ENCODE measurements at places on chromosomes 1 and 21. TPM values are rescaled to one million over a fixed set of nuclear protein-coding genes. Genes with fewer than 3 reads are reported as not detected.
A peak's percentile ranks its signal among the peaks of the same experiment; 100 is the strongest.

- DNase-seq = no peak
Measured at GRCh38 chr1:117363571-117364048, 3.6 kb upstream of the MAN1A2 start.

DNA sequence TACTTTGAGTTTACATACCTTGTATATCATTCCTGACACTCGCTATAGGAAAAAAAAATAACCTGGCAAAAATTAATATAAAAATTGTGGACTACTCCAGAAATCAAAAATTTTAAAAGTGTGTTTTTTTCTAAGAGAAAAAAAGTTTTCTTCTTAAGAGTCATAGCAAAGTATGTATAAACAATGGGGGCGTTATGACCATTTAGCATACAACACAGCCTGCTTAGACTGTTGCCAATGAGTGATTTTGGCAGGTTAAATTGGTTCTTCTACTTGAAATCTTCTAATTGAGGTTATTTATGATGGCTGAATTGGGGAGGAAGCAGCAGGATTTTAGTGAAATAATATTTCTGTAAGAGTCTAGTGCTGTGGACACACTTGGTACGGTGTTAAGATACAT is 130.5 kb upstream of the USH2A start:
- no peak for DNase-seq

DNA sequence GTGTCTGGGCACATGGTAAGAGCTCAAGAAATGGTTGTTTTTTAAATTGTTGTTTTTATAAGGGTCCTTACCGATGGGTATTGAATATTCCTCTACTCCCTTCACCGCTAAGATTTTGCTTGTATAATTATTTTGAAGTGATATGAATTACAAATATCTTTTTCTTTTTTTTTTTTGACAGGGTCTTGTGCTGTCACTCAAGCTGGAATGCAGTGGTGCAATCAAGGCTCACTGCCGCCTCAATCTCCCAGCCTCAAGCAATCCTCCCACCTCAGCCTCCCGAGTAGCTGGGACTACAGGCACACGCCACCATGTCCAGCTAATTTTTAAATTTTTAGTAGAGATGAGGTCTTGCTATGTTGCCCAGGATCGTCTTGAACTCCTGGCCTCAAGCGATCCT is 27.1 kb upstream of the RAB3GAP2 start:
- DNase-seq = no peak

GRCh38 chr1:55402671-55403464 is 187.7 kb upstream of the USP24 start:
- peak; percentile 82 for DNase-seq

GRCh38 chr1:41456847-41457540 is 27.5 kb downstream of the EDN2 start:
- DNase-seq = no peak

DNA sequence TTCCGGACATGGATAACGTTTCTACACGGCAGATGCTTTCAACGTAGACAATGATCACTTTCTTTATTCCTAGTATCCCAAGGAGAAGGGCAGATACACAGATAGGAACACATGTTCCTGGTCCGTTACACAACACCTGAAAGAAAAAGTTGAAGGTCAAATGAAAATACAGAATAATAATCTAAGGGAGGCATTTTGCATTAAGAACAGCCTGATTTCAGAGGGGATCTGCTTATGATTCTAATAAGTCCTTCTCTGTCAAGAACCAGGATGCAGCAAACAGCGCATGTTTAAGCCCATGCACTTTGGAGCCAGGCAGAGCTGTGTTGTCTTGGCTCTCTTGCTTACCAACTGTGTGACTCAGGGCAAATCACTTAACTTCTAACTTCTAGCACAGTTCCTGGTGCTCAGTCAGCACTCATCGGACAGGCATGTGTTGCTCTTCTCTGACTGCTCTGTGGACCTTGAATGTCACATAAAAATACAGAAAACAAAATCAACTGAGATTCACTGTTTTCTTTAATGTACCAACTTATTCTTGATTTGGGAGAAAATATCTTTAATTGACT is 56.3 kb upstream of the CNN3 start:
- DNase-seq = no peak

The FLVCR1 gene
- 3.3 TPM for total RNA-seq

- DNase-seq = no peak
Measured at GRCh38 chr1:43531906-43532584, 1.4 kb downstream of the PTPRF start.

- DNase-seq = no peak
Measured at GRCh38 chr1:167665469-167665868, 35.4 kb downstream of the RCSD1 start.

- DNase-seq = no peak
Measured at GRCh38 chr1:202235856-202236837, 42.5 kb downstream of the LGR6 start.

- DNase-seq = no peak
Measured at GRCh38 chr1:175630076-175630475, 113.3 kb downstream of the TNR start.

The TSPEAR gene
- total RNA-seq = not detected

The S100A2 gene
- not detected for total RNA-seq

- DNase-seq = no peak
Measured at GRCh38 chr1:112508278-112509004, at the start of gene WNT2B. Gene WNT2B (plus strand): TSS chr1:112508965. CDS start chr1:112509263, 298 bp downstream.

DNA sequence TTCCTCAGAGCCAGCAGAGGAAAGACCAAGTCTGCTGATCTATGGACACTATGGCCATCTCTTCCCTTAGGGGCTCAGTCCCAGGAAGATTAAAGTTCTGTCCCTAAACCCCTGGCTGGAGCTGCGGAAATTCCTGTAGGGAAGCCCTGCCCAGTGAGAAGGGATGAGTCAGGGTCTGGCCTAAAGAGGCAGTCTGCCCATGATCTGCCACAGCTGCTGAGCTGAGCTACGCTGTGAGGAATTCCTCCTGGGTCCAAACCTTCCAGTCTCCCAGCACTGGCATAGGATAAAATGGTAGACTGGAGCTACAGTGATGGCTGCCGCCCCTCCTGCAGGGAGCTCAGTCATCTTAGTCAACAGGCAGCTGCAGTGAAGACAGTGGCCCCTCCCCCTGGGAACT is 213.7 kb downstream of the BRINP2 start:
- DNase-seq = no peak

DNA sequence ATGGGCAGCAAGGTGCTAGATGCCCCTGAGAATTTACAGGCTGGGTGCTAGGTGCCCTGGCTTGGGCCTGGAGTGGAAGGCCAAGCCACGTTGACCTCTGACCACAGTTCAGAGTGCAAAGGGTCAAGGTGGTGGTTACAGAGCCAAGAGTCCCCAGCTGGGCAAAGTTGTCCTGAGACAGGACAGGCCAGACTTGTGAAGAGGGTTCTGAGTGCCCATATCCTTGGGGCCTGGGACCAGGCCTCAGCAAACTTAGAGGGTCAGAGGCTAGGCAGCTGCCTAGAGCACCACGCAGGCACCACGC is 18.9 kb upstream of the SELENON start:
- no peak for DNase-seq

The KCNK1 gene
- 2.8 TPM for total RNA-seq

The PALMD gene
- total RNA-seq = 15.4 TPM

DNA sequence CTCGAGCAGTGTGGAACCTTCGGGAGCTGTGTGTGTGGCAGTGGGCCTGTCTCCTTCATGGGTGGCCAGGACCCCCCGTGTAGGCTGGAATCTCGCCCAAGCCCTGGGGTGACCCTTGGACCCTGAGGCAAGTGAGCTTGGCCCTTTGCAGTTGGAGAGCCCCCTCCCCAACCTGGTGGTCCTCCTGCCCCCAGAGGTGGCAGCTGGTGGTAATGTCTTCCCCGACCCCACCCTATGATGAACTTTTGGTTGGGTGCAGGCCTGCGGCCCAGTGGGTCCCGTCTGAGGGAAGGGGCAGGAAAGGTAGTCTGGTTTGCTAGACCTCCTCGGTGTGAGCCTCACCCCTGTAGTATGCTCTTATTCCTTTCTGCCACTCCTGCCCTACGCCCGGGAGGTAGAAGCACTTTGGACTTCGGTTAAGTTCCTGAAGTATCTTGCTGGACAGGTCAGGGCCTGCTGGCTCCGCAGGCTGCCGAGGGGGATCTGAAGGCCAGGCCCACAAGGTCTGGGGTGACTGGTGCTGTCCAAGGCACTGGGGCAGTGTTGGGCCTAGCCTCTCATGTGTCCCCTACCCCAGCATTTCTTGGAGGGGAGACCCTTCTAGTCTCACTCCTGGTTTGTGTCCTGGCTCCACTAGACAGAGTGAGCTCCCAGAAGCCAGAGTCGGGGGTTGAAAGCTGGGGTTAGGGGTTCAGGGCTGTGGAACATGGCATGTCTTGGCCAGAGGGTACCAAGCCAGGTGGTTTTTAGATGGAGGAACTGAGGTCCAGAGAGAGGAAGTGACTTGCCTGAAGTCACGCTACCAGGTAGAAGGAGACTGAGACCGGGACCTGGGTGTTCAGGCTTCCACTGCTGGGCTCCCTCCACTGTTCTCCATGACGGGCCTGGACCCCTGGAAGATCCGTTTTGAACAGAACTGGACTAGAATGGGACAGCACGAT is 1.8 kb downstream of the ZNF362 start:
- no peak for DNase-seq

The PLPPR4 gene
- 0.83 TPM for total RNA-seq

DNA sequence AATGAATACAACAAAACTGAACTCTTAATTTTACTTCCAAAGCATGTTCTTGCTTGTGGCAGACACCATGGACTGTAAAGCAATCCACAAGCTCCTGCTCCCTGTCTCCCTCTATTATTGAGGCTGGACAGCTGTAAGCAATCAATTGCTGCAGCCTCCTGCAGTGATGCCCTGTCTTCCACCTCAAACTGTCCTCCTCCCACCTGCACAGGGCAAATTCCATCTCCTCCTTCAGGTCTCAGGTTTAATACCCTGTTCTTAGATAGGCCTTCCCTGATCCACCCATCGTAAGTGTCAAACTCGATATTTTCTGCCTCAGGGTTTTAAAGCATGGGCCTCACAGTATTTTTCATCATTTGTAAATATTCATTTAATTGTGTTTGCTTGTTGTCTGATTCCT is 81.8 kb downstream of the LYST start:
- DNase-seq = no peak

The RGS8 gene
- total RNA-seq = not detected

- no peak for DNase-seq
Measured at GRCh38 chr21:16797540-16797939, 715.3 kb upstream of the CXADR start.

- DNase-seq = no peak
Measured at GRCh38 chr1:98702976-98703375, 41.5 kb downstream of the SNX7 start.

DNA sequence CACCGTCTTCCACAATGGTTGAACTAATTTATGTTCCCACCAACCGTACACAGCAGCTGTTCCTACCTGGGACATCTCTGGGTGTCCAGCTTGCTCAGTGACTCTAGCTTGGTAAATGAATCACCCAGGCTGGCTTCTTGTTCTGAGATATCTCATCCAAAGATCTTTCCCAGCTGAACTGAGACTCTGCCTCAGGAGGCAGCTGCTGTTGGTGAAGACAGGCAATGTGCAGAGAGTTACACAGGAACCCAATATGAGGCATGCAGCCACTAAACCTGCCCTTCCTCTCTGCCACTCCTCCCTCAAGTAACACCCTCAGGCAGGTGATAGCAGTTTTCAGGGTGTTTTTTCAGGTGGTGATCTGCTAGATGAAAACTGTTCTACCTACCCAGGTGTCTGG is 14.0 kb upstream of the FOXO6 start:
- DNase-seq = no peak

The DENND1B gene
- 7.0 TPM for total RNA-seq

GRCh38 chr1:198677027-198677426 is 38.2 kb downstream of the PTPRC start:
- DNase-seq = no peak

DNA sequence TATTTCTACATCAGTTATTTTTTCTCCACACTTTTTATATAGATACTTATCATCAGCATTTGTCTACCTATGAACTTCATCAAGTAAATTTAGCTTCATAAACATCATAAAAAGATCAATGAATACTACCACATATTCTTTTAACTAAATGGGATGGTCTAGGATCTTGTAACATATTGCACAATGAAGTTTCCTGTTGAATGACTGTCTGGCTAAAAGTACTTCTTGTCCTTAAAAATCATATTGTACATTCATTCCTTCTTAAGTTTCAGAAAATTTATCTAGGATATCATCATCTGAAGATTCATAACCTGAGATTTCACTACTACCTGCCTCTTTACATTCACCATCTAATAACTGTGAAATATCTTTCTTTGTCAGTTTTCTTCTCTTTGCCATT is 69.0 kb downstream of the MAGI3 start:
- DNase-seq = no peak

The JTB gene
- 230 TPM for total RNA-seq

DNA sequence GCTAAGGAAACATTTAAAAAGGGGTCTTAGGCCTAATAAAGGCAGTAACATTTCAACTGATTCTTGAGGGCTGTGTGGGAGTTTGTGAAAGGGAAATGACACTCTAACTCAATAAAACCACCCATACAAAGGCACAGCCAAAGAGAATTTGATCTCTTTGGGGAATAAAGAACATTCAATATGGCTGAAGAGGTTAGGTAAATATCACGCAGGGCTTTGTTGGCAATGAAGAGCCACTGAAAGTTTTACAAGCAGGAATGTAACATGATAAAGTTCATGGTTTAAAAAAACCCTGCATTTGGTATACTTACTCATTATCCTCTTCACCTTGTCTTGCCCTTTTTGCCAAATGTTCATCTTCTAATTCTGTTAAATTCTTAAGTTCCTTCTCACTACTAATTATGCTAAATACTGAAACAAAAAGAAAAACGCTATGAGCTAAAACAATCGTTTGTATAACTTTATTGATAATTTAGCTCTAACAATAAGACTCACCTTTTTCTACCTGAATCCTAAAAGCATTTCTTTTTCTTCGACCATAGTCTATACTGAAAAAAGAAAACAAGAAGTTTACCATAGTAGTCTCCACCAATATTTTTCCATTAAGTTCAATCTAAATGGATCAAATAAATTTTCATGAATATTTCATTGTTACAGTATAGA is 12.5 kb downstream of the NVL start:
- DNase-seq = no peak

The SPAG17 gene
- 0.17 TPM for total RNA-seq

The MYCL gene
- 0.50 TPM for total RNA-seq

GRCh38 chr1:245153081-245153551 is 1.7 kb upstream of the KIF26B start:
- DNase-seq = no peak

DNA sequence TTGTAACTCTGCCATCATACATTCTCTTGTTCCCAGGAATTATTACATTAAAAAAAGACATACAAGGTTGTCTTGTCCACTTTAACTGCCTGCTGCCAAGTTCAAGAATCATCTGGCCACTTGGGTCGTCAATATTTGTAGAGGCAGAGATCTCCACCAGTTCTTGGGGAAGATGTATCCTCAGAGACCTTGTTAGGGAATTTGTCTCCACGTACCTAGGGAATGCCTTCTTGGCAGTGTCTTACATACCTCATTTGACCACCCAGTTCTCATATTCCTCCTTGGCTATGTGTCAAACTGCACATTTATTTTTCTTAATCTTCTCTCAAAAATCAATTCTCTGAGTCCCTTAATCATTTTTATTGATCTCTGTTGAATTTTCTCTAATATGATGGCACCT is 266.0 kb downstream of the SPATA17 start:
- DNase-seq = no peak

- no peak for DNase-seq
Measured at GRCh38 chr1:32414186-32414886, 20.1 kb upstream of the BSDC1 start.

- DNase-seq = no peak
Measured at GRCh38 chr1:40877698-40878097, 15.5 kb upstream of the CITED4 start.

Data from esophagus muscularis mucosa (tissue), 4 donors.